ENCODE measurements at places on chromosomes 7 and 10.

DNA sequence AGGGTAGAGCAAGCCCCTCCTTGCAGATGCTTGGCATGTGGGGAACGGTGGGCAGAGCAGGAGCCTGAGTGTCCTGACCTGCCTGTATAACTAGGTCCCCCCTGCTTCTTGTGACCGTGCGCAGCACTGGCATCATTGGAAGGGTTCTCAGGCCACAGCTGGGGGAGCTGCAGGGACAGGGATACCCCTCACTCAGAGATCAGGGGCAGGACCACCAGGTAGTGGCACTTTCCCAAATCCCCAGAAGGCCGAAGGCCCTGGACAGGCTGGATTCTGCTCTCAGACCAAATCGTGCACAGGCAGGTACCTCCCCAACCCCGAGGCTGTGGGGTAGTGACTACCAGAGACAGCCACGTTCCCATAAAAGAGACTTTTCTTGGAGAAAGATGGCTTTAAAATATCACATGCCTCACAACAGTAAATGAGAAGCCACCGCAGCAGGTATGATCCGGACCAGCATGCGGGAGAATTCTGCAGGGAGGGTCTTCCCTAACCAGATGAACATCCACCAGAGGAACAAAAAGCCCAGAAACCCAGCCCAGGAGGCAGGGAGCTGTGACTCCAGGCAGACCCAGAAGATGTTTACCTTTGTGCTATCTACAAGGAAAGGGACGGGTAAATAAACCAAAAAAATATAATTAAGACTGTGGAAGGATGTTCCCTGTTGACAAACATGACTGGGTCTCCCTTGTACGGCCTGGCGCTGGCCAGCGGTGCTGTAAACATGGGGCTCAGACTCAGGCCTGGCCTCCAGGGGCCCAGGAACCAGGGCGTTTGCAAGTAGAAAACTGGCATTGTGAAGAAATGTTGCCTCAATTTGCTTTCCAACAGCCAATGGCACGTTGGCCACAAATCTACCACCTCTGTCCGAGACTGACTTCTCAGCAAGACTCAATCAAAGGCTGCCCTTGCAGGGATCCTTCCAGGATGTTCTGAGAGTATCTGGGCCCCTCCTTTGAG is 180.0 kb downstream of the TNS3 start:
- no peak for DNase-seq

DNA sequence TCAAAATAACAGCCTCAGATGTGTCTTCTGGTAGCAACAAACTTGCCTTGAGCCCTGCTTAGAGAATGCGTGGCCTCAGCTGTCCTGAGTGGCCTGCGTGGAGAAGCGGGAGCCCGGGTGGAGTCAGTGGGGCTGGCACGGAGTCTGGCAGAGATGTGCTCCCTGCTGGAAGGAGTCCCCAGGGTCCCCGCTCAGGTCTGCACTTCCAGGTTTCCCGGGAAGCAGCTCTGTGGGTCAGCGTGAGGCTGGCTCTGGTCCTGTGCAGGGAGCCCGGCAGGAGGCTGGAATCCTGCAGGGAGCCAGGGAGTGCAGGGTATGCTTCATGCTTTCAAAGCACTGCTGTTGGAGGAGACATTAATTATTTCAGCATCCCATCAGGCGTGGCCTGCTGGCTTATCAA is 10.1 kb downstream of the CPSF4 start:
- DNase-seq: no peak

- DNase-seq: no peak
Measured at GRCh38 chr10:79941146-79941545, 7.8 kb downstream of the SFTPD start.

DNA sequence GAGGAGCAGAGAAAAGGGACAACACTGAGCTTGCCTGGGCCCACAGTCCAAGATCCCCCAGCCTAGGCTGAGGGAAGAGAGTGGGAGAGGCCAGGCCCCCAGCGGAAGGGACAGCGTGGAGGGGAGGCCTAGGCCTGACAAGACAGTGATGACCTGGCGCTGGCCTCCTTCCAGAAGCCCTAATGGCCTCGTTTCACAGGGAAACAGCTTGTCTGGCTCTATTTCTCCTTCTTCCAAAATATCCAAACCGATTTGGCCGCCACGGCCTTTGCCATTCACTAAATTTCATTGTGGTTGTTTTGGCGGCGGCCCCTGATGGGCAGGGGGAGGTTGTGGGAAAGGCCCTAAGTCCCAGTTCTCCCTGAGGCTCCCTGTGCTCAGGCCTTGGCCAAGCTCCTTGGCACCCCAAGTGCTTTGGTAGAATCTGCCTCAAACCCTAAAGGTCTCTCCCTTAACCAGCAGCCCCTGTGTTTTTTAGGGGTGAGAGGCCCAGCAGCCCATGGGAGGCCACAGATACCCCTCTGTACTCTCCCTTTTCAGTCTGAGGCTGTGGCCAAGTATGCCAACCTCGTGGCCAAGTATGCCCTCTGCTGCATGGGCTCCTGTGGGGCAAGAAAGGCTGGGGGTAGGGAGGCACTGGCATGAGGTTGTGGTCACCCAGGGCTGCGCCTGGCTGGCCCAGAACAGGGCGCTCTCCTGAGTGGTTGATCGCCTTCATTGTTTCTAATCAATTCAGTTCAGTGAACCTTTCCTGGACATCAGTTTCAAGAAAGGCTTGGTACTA is 37.3 kb downstream of the PAX2 start:
- no peak for DNase-seq

DNA sequence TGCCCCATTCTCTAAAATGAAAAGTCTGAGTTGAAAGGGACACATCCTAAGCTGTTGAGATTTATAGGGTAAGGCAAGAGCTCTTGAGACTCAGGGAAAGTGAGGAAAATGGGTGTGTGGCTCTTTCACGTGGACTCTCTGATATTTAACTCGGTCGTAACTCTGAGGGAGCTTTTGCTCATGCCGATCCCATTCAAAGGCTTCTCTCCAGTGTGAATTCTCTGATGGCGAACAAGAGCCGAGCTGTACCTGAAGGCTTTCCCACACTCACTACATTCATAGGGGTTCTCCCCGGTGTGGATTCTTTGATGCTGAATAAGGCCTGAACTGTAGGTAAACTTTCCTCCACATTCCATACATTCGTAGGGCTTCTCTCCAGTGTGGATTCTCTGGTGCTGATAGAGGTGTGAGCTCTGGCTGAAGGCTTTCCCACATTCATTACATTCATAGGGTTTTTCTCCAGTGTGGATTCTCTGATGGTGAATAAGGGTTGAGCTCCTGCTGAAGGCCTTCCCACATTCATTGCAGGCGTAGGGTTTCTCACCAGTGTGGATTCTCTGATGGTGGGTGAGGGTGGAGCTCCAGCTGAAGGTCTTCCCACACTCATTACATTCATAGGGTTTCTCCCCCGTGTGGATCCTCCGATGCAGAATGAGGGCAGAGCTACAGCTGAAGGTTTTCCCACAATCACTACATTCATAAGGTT is 10.4 kb downstream of the ZNF3 start:
- no peak for DNase-seq

- DNase-seq: no peak
Measured at GRCh38 chr7:139648941-139649425, 125.5 kb downstream of the CLEC2L start.

DNA sequence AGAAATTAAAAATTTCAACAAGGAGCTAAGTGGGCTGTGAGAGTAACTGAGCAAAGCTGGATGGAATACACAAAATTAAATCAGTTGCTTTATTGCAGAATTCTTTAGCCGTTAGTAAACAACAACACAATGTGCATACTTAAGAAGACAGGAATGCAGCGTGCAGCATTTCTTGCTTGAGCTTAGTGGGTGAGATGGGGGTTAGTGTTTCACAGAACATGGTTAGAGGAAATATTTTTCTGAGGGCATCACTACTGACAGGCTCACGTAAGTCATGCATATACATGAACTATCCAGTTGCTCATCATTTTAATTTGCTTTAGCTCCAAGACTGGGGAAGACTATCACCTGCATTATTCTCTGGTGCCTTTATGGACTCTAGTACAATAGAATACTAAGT is 80.8 kb downstream of the CD36 start:
- DNase-seq: no peak

- no peak for DNase-seq
Measured at GRCh38 chr10:118903251-118903650, 126.3 kb upstream of the NANOS1 start.

DNA sequence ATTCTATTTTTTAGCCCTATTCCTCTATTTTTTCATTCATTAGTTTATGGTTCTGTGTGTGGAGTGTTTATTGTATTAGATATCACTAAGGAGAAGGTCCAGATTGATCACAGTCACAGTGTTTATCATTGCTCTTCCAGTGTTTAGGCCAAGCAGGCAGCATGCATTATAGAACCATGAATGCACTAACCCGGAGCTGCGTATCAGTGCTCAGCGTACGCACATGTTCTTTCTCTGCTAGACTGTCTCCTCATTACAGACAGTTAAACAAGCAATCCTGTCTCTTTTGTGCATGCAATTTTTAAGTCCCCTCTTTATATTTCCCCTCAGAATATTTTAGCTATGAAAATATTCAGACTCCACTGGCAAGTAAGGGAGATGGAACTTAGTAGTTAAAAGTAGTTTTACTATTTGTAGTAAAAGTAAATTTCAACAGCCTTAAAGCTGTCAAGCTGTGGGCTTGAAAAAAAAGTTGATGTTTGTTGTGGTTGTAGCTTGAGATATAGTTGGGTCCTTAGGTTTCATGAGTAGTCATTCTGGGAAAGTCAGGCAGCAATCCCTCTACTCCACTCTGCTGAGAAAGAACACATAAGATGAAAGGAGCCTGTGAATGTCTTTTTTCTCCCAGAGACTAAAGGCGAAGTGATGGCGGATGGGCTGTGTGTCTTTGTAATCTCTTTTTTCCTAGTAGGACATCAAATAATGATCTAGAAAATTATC is 260.4 kb downstream of the CDK14 start:
- DNase-seq: no peak

DNA sequence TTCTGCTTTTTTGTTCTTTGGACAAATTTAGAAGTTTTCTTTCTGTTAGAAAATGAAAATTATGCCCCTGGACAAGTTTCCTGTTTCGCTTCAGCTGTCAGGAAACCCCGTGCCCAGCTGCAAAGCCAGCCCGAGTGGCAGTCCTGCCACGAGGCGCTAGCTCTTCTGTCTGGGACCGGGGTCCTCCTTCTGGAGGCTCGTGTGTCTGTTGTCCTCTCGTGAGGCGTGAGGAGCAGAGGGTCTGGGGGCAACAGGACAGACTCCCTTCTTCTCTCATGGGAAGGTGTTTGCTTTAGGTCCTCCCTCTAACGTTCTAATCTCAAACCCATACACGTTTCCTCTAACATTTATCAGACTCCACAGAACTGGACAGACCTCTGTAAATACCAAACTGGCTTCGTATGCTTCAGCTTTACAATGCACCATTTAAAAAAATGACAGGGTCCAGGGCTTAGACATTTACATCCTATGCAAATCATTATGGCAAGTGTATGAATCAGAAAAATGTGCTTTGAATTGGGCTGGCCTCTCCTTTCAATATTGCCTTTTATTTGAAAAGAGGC is 184.5 kb upstream of the SHH start:
- no peak for DNase-seq

DNA sequence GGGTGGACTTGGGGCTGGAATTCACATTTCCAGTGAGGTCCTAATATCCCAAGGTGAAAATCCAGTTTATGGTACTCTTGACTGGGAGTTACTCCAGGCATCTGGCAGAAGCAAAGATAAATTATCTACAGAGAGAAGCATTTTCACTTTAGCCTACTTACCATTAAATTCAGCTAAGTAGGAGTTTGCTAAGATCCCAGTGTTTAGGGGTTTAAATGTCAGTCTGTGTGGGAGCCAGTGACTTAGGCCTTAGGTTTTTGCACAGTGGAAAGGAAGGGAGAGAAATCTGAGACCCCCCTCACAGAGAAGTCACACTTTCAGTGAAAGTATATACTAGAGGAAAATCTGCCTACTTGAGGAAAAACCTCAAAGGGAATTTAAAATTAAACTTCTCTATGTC is 134.2 kb downstream of the IQUB start:
- DNase-seq: no peak

DNA sequence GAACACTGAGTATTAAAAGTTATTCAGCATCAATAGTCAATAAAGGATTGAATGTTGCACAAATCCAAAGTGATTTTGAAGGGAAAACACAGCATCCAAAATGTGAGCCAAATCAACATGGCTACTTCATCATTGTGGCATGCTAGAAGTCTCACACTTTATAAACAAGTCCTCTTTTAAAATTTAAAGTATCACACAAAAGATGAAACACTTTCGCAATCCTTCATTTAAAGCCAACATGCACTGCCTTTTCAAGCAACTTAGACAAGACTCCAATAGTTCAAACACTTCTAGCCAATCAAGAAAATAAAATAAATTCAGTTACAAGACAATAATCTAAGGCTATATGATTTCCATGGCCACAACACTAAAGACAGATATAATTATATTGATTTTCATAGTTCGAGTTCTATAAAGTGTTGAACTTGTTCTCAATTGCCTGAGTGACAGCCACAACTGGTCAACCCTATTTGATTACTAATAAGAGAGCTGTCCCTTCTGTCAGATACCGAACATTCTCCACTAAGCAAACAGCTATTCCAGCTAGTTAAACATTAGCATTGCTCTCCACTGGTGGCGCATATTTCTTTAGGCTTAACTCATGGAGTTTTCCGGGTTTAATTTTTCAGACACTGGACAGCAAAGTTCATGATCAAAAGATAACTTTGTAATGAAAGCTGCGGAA is 8.3 kb downstream of the EBF3 start:
- no peak for DNase-seq

DNA sequence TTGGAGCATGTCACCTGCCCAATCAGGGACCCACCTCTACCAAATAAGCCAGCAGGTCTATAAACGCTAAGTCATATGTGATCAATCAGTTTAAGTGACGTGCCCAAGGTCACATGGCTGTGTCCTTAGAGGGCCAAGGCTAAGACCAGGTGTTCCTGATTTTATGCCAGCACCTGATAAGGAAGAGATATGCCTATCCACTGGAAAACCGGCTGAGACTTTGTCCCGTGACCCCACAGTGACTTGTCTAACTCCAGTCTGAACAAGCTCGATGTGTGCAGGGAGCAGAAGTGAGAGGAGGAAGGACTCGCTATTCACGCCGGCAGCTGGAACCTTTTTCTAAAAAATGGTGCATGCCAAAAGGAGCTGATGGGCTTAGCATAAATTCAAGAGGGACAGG is 57.0 kb downstream of the PRKAG2 start:
- no peak for DNase-seq

DNA sequence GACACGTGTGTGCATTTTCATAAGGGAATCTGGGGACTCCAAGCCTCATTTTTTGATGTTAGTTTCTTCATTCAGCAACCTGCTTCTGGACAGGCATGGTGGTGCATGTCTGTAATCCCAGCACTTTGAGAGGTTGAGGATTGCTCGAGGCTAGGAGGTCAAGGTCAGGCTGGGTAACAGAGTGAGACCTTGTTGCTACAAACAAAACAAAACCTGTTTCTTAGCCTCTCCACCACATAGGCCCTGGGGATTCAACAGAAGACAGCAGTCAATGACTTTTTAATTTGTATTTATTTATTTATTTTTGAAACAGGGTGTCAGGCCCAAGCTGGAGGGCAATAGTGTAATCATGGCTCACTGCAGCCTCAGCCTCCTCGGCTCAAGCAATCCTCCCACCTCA is 6.9 kb upstream of the CYTH3 start:
- no peak for DNase-seq

Measured in hypothalamus (tissue), 51 donors.